ENCODE measurements at places on chromosomes 2 and 18.

GRCh38 chr2:55490554-55490953, 29.0 kb upstream of the CFAP36 start:
- peak; percentile 40 for DNase-seq

DNA sequence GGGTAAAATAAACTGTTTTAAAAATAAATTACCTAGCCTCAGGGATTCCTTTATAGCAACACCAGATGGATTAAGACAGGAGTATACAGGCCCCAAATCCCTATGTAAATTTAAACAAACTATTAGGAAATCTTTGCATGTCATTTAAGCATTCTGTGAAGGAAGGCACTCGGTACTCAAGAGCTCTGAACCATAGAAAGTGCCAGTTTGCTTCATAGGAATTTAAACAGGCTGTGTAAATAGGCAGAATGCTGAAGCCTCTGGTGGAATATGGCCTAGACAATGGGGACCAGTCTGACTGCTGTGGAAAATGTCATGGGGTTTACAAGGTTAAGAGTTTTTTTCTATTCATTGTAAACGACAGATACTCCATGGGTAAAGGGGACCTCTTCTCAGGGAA, 377.4 kb downstream of the DLGAP1 start:
- DNase-seq: no peak

DNA sequence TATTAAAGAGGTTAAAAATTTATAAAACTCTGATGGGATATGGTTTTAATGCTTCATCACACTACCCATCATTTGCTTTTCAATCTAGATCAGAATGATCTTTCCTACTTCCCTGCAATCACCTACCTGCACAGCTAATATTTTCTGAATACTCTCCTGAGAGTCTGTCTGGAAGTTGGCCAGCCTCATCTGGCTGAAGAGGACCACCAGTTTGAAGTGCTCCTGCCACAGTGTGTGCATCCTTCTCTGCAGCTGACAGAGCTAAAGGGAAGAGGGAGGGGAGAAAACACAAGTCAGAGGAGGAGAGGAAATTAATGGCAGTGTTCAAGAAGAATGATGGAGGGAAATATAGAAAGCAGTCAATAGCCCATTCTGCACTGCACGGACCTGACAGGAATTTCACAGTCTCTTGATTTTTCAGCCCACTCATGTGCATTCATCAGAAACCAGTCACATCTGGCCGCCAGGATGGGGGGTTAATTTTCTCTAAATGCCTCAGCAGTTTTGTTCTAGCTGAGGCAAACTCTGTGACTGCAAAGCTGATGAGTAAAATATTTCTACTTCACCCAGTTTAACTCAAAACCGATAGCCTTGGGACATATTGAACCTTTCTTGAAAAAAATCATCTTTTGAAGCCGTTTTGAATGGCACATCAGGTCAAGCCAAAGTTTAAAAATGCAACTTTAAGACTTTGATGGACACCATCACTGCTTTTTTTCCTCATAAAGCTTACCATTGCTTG, 201.8 kb upstream of the KLHL14 start:
- DNase-seq: no peak

DNA sequence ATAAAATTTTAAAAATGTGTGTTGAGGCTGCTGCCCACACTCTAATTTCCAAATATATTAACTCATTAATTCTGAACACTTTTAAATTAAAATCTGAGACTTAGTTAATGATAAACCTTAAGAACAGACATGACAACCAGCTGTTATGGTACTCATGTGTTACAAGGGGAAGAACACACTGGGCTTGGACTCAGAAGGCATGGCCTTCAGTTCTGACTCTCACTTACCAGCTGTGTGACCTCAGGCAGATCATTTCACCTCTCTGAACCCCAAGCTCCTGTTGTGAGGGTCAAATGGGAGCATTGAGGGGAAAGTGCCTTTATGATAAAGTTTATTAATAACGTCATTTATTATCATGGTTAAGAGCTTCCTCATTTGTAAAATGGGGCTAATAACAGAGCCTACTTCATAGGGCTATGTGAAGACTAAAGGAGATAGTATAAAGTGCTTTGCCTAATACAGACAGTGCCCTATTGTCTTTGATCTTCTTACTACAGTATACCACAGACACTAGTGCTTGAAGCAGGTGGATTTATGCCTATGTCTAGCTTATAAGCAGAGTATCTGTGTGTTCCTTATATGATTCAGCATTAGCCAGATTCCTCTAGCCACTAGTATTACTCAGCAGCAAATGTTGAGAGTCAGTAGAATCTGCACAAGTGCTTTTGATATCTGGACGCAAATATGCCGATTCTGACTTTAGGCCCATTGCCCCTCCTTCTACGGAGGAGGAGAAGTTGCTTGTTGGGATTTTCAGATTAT, 99.6 kb downstream of the SGPP2 start:
- DNase-seq: no peak

- DNase-seq: no peak
Measured at GRCh38 chr2:176584333-176584732, 315.1 kb downstream of the MTX2 start.

GRCh38 chr2:24515831-24516230, 24.8 kb downstream of the NCOA1 start:
- no peak for DNase-seq

- DNase-seq: peak; percentile 64
Measured at GRCh38 chr18:74598350-74599001, 806 bp downstream of the ZNF407 start.

GRCh38 chr2:43217228-43218154, 8.9 kb downstream of the ZFP36L2 start:
- DNase-seq: no peak

GRCh38 chr2:50291610-50292009, 740.3 kb downstream of the NRXN1 start:
- no peak for DNase-seq

DNA sequence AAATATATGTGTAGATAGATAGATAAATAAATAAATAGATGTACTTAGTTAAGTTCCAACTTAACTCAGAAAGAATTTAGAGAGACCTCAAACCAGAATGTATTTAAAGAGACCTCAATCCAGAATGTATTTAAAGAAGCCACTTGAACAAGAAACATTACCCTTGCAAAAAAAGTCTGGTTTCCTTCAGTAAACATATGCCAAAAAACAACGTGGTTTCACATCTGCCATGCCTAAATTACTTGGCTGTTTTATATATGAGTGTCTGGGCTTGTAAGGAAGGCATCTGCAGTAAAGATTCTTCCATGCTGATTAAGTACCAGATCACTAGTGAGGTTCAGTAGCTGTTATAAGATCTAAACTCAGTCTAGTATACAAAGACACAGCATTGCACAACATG, 29.1 kb upstream of the RPE start:
- no peak for DNase-seq

DNA sequence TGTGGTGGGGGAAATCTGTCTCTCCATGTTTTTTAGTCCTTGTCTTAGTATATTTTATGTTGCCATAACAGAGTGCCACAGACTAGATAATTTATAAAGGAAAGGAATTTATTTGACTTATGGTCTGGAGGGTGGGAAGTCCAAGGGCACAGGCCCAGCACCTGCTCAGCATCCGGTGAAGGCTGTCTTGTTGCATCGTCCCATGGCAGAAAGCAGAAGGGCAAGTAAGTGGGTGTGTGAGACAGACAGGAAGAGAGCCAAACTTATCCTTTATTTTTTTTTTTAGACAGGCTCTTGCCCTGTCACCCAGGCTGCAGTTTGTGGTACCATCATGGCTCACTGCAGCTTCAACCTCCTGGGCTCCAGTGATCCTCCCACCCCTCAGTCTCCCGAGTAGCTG, 98.1 kb downstream of the HS1BP3 start:
- no peak for DNase-seq

Data from head of caudate nucleus (tissue), 42 donors.